ENCODE measurements at places on chromosomes 6 and 20.
A peak's percentile ranks its signal among the peaks of the same experiment; 100 is the strongest.

GRCh38 chr6:38310061-38310460, 329.7 kb downstream of the BTBD9 start:
- no peak for DNase-seq

DNA sequence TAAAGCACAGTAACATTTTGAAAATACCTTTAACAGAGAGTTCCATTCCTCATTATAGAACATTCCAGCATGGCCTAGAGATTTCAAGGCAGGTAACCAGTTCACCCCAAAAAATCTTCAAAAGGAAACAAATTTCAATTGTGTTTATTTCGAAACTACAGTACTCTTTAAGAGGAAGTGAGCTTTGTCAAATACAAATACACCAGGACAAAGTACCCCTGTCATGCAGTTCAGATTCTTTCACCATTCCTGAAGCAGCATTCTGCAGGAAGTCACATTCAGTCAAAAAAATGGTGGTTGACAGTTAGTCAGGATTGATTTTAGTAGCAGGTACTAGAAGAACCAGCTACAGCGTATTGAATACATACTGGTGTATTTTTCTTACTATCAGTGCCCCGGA, 89.6 kb upstream of the RIN2 start:
- no peak for DNase-seq

- DNase-seq = no peak
These were observed 263.0 kb downstream of the ZNF217 start for GRCh38 chr20:53330601-53331140.

DNA sequence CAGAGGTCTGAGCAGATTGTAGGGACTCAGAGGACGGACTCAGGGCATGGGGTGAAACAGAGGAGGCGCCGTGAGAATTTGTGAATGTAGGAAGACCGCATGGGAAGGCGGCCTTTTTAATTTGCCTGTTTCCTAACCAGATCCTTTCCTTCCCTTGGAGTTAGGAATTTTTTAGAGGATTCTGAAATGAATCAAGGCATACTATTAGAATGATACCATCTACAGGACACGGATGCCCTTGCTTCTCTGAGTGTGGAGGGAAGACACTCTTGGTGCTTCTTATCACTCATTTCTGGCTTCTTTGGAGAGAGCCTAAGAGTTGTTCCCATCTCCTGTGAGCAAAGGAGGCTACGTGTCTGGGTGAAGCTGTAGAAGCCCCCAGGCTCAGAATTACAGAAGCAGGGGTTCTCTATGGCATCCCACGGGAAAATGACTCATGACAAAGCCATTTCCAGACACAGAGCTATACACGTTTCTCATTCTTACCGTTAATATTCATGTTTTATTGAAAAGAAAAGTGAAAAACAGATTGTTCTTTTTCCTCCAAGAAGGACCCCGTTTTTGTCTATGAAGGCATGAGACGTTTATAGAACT, 148.5 kb downstream of the EDN3 start:
- no peak for DNase-seq

- no peak for DNase-seq
These were observed 34.5 kb downstream of the UBR2 start for GRCh38 chr6:42598300-42598699.

DNA sequence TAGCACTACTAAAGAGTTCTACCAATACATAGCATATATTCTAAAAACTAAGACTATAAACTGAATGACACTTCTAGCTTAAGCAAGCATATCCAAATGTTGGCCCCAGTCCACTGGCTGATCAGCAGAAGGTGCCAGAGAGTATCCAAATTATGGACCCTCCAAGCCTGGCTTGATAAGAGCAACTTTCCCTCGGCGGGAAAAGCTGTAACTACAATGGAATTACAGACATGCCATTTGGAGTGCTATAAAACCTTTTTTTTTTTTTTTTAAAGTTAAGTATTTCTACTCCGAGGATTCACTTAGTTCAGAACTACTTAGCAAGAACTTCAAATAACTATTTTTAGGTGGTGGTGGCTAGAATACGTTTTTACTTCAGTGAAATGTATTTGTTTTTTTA, 94.6 kb downstream of the EPB41L2 start:
- no peak for DNase-seq

DNA sequence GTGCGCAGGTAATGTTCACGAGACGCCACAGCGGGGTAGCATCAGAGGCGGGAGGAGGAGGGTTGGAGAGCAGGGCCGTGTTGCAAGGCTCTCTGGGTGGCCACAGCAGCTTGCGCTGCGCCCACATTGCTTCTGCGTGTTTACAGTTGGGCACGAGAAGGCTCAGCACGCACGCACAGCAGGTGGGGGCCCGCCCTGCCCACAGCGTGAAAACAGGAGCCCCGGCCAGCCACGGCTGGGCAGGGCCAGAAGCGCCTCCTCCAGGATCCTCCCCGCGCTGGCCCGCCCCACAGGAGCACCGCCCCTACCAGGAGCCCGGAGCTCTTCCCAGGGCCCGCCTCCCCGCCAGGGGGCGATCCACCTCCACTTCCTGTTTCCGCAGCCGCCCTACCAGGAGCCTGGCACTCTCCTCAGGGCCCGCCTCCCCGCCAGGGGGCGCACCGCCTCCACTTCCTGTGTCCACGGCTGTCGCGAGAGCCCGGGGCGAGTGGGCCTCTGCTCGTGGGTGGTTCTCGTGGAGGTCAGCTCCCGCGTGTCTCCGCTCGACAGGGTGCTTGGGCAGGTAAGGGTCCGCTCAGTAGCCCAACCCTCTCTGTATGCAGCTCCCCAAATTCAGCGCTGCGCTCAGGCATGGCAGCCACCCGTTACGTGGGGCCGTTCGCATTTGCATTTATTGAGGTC, at the start of gene FAM50B:
FAM50B (plus strand) TSS at position 449 of the 681 bp plus-strand sequence. CDS start 439 bp downstream, outside the sequence.
- peak; percentile 68 for DNase-seq

DNA sequence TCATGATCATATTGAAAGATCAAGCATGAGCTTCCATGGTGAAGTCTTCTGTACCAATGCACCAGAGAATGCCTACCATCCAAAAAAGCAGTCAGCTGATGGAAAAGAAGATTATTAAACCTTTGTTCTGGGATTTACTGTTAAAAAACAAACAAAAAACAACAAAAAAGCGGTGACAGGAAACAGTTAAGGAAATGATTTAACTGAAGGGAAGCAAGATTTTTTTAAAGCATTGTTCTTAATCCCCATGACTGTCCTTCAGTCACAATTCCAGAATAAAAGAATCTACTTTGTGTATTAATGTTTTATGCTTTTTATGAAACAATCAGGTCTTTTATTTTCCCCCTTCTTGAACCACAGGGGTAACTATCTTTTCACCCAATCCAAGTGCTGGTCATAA, 23.9 kb downstream of the FAM162B start:
- DNase-seq = no peak

- no peak for DNase-seq
These were observed 253.2 kb downstream of the SOX4 start for GRCh38 chr6:21846541-21847451.

DNA sequence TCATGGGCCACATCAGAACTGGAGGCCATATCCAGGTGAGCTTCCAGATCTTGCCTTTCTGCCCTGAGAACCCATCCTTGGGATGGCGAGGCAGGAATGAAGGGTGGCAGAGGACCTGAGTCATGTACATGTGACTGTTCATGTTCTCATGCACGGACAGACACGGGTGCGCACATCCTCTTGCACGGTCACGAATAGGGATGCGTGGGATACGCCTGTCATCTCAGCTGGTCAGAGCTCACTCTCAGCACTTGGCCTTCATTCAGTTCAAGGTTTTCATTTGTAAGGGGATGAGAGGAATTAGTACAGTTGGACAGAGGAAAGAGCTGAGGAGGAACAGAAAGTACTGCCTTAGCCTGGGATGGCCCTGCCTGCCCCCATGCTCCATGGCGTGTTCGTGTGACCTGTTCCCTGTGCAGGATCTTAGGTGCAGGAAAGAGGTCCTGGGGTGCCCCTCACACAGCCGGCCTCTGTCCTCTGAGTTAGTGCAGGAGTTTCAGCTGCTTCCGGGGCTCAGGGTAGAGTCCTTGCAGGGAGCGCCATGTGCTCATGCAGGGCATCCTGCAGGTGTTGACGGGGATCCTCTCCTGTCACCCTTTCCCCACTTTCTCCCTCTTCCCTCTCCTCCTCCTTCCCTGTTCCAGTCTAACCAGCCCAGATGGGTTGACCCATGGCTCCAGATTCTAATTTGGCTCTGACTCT, 173.4 kb downstream of the DTNBP1 start:
- DNase-seq = no peak

GRCh38 chr20:44394702-44395460, 39.4 kb downstream of the HNF4A start:
- DNase-seq = no peak

GRCh38 chr6:167746390-167746907, 80.3 kb upstream of the AFDN start:
- no peak for DNase-seq

DNA sequence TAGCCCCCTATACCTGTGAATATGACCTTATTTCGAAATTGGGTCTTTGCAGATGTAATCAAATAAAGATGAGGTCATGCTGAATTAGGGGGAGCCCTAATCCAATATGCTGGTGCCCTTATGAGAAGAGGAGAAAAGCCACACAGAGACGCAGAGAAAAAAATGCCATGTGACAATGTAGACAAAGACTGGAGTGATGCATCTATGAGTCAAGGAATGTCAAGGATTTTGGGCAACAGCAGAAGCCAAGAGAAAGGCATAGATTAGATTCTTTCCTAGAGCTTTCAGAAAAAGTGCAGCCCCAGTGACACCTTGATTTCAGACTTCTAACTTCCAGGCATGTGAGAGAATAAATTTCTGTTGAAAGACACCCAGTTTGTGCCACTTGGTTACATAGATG, 47.4 kb upstream of the HS3ST5 start:
- no peak for DNase-seq

- DNase-seq = no peak
These were observed 66.2 kb downstream of the ARMC2 start for GRCh38 chr6:108914235-108915022.

DNA sequence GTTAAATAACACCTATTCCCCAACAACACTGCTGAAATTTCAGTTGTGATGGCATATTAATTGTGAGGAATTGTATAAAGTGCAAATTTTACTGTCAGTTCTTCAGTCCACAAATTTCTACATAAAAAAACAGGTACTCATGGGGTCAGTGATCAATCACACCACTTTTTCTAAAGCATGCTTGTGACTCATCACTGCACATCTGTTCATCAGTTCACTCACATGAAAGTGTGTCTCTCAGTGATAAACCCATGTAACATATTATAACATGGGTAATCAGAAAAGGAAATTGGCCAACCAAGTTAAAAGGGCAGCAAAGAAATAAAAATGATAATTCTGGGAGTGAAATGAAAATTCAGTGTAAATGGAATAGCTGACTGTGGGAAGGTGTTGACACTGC, 234.7 kb upstream of the FKBP1C start:
- no peak for DNase-seq

- DNase-seq = no peak
These were observed 105.7 kb upstream of the AHI1 start for GRCh38 chr6:135603249-135603648.

DNA sequence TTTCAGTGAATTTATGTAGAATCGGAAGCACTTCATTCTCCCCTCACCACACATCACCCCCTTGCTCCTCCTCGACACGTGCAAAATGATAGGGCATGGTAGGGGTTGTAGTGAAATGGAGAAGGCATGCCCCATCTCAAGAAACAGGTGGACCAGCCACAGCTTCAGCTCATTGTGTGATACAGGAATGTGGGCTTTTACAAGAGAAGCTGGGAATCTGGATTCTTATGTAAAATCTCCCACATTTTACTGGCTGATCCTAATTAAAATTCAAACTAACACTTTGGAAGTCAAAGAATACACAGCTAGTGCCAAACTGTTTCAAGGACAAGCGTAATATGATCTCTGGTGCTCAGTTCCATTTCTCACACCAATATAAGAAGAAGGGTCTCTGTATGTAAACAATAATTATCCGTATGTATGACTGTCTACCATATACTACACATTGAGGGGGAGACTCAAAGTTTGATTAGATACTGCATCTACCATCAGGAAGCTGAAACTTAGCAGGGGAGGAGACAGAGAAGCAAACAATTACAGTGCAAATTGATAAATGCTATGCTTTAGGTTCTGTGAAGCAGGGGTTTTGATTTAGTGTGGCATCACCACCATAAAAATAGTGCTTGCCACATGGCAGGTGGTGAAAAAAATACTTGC, 24.3 kb upstream of the KIAA0408 start:
- DNase-seq = no peak

DNA sequence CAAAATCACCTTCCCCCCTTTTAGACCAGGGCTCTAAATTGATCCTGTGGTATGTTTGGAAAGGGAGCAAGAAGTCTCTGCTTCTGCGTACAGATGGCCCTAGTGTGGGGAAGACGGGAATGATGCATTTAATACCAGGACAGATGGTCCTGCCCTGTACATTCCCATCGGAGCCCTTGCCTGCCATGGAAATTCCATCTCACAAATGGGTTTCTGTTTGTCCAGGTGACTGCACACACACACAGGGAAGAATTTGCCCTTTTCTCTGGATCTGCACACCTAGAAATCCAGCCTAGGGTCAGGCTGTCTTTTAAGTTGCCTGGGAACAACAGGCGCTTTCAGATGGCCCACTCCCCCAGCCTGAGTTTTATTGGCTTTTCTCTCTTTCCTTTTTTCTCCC, 1.3 kb downstream of the MAS1 start:
- no peak for DNase-seq

GRCh38 chr6:29005183-29005885, at the start of gene ZNF311:
Gene ZNF311, minus strand, starts transcription at chr6:29005315. Its CDS starts 1,361 bp downstream, at chr6:29003954.
- peak; percentile 80 for DNase-seq

DNA sequence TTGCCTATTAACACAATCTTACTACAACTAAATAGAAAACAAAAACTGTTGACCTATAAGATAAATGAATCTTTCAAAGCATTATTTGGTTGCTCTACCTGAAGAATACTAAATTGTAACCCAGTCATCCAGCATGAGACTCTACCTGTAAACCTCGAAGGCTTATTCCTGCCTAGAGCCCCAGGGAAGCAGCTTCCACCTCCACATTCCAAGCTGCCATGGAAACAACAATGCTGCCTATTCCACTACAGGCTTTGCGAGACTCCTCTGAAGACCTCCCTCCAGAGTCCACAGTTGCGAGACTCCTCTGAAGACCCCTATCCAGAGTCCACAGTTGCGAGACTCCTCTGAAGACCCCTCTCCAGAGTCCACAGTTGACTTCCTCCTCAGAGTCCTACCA, 15.7 kb downstream of the GMDS start:
- no peak for DNase-seq

- DNase-seq = no peak
These were observed 6.2 kb downstream of the NCR2 start for GRCh38 chr6:41341580-41341979.

All from NCI-H446 treated with DMSO at 0.1 percent for 48 hours (cell line).